Neural progenitor cell (in vitro differentiated cells): ENCODE measurements at places on chromosomes 5 and 9. TPM values are rescaled to one million over a fixed set of nuclear protein-coding genes. Genes with fewer than 3 reads are reported as not detected.

DNA sequence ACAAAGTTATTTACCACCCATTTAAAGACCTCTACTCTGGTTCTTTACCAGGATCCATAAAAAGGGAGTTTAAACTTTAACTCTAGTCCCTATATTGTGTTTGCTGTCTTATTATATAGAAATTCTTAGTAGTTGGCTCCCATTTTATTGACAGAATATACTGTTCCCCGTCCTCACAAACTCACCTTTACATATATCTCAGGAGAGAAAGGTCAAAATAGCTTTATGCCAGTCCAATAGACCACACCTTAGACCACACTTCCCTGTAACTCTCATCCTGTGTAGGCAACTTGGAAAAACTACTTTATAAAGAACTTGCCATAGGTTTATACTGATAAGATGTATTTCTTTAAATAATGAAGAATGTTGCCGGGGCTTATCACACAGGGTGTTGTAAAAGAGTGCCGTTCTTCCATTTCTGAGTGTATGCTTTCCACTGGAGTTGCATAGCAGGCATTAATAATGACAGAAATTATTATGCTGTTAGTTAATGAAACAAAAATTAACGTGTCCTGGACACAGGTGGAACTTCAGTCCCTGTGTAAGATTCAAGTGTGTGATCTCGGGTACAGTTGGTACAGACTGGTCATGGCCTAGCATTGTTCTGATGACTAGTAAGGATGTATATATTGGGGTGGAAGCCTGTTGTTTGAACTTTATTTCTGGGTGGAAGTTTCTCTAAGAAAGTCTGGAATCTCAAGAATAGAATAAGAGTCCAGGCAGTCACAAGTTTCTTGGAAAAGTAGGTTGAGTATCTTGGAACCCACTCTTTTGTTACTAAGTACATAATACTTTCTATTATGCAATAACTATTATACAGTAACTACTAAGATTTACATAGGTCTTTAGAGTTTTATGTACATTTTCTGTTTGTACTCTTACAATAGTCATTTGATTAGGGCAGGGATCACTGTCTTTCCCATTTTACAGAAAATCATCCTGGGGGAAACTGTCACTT, 33.0 kb upstream of the SPINK14 start:
- no peak for DNase-seq

TRIM32 gene
- total RNA-seq, result 16.3 and 18.5 TPM in 2 replicates

DNA sequence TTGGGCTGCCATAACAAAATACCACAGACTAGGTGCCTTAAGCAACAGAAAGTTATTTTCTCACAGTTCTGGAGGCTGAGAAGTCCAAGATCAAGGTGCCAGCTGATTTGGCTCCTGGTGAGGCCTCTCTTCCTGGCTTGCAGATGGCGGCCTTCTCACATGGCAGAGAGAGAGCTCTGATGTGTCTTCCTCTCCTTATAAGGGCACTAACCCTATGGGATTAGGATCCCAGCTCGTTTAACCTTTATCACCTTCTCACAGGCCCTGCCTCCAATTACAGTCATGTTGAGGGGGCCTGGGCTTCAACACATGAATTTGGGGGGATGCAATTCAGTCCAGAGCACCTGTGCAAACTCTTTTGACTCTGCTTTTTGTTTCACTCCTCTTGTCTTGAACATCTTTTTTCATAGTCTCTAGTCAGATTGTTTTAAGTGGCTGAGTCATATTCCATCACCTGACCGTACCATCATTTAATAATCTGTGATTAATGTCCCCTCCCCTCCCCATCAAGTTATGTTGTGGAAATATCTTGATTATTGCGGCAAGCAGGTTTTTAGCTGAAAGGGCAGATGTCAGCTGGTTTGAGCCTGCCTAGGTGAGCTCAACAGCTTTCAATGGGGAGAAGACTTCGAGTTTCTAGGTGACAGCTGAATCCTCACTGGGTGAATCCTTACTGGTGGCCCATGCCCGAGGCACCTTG, 61.8 kb downstream of the NDFIP1 start:
- no peak for DNase-seq

DNA sequence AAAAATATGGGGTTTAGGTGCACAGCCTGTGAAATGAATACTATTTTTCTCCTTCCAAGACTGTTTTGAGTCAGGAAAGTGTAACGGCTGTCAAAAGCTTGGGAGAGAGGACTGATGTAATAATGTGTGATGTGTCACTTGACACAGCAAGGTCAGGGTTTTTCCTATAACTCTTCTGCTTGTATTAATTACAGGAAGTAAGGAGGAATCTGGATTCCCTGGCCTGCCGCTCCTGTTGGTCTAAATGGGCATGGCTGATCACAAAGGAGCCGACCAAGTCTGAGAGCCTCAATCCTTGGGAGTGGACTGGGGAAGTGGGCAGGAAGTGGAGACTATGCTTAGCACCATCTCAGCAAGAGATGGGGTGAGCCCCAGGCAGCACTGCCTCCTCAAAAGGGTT, 16.7 kb upstream of the SLC28A3 start:
- DNase-seq, result no peak

GRCh38 chr9:93028448-93029006, 30.0 kb upstream of the SUSD3 start:
- no peak for DNase-seq

SLC25A25 gene
- 8.5 and 15.7 TPM in 2 replicates for total RNA-seq

DNA sequence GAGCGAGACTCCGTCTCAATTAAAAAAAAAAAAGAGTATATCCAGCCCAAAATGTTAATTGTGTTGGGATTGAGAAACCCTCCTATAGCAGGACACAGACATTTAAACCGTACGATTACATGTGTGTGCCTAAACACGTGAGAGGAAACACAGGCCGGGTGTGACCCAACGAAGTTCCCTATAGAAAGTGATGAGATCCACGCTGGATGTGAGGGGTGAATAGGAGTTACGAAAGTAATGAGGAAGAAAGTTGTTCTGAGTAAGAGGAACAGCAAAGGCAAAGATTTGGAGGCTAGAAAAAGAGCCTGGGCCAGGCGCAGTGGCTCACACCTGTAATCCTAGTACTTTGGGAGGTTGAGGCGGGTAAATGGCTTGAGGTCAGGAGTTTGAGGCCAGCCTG, 13.6 kb downstream of the NAIF1 start:
- no peak for DNase-seq

URM1 gene
- 10.3 and 21.7 TPM in 2 replicates for total RNA-seq

LAMC3 gene
- total RNA-seq, result 0.03 TPM in 1 of 2 replicates, not detected in the other

- no peak for DNase-seq
These were observed 167.9 kb upstream of the PAPPA start for GRCh38 chr9:115985657-115986056.

DNA sequence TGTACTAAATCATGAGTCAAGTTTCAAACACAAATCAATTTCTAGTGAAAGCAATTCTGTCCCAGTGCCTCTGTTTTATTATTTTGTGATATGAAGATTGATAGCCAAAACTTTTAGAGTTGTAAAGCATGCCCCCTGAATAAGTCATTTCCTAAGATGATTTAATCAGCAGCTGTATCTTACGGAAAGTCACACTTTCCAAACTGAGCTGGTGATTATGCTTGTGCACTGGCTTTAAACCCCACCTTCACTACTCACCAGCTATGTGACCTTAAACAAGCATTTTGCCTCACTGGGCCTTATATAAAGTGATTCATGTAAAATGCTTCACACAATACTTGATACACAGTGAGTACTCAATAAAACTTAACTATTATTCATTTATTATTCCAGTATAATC, 78.1 kb downstream of the EDIL3 start:
- DNase-seq, result no peak

- no peak for DNase-seq
These were observed 8.9 kb downstream of the ZBTB34 start for GRCh38 chr9:126869368-126869767.

- no peak for DNase-seq
These were observed 5.3 kb downstream of the NFX1 start for GRCh38 chr9:33295571-33295970.

DOCK8 gene
- total RNA-seq, result 0.54 and 0.93 TPM in 2 replicates

DNA sequence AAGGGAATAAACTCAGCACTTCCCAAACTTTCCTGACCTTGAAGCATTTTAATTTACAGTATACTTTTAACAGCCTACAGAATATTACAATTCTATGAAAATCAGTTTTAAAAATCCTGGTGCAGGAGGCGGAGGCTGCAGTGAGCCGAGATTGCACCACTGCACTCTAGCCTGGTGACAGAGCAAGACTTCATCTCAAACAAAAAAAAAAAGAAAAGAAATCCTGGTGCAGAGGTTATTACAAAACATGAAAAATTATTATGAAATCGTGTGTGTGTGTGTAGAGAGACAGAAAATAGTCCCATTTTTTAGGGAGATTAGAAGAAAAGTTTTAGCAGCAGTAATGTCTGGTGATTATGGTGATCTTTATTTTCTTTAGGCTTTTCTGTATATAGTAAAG, 26.9 kb downstream of the GOLPH3 start:
- no peak for DNase-seq

FAM163B gene
- total RNA-seq, result 0.31 TPM in 1 of 2 replicates, not detected in the other

GRCh38 chr5:174793684-174794328, 69.4 kb downstream of the MSX2 start:
- DNase-seq, result peak; percentile 89

GRCh38 chr5:17907094-17907493, 272.8 kb downstream of the TAF11L14 start:
- no peak for DNase-seq

BTNL3 gene
- 0.34 TPM in 1 of 2 replicates, not detected in the other for total RNA-seq

DNA sequence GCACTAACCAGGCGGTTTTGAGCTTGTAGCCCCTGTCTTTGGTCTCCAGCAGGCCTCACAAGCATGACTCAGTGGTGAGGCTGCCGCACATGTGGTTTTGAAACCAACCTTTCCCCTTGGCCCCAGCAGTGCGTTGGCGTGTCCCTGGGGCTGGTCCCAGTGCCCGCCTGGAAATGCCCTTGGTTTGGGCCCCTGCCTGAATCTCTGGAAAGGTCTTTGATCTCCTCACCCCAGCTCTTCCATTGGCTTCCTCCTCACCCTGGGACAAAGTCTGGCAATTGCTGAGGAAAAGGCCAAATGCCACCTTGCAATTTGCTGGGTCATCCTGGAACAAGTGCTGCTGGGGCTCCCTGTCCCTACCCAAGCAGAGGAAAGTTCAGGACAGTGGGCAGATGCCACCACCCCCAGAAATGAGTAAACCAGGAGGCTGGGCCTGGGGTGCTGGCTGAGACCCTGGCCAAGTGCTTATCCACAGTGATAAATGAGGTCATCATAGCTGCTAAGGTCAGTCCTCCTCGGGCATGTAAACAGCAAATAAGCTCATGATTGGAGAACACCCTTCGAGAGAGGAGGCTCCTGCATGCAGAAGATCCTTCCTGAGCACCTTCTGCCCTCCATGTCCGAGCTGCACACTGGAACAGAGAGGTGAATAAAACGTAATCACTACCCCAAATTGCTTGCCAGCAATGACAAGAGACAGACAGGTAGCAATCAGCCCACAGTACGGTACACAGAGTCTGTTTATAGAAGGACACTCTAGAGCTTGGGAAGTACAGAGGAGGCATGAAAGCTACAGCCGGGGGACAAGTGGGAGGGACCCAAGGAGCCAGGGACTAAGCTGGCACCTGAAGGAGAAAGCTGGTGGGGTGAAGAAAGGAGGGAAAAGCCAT, 98.9 kb upstream of the CPEB4 start:
- no peak for DNase-seq

- no peak for DNase-seq
These were observed 308.0 kb upstream of the DAP start for GRCh38 chr5:11069041-11069440.

FAM13B gene
- total RNA-seq, result 25.4 and 41.7 TPM in 2 replicates

DNA sequence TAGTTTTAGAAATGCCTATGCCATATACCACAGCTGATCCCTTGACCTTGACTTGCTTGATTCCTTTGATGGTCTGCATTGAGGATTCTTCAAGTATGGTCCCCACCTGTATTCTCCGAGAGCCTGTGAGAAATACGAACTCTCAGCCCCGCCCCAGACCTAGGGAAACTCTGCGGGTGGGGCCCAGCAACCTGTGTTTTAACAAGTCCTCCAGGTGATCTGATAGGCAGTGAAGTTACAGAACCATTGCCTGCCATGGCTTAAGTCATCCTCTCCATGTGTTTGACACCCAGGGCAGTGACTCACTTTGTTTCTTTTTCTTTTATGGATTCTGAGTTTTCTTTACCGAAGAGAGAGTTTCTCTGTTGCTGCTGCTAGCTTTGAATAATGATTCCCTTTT, 18.5 kb downstream of the FRMPD1 start:
- DNase-seq, result no peak

DNA sequence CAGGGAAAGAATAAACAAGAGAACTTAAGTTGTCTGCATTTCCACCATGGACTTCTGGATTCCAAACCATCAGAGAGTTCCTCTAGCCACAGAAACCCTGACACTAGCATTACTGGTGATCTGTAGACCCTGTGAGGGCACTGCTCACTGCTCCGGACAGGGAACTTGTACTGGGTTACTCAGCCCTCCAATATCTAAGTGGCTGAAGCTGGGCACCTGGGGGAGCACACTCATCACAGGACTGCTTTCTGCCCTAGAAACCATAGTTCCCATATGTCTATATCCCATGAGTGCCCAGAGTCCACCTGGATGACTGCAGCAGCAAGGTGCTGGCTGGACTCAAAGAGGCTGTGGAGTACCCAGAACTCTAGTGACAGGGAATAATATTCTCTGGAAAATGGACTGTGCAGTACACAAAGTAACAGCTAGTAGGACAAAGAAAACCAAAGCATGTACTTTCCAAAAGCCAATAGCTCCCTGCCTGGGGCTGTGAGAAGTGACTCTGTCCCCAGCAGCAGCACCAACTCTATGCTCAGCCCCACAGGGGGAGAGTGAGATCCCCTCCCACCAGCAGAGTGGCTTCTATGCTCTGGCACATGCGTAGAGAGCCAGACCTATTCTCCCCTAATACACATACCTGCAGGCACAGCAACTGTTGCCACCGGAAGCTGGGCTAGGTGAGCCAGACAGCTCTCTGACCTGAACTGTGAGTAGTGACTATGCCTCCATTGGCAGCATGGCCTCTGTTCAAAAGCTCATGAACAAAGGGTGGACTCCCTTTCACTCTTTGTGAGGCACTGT, 472.9 kb upstream of the FTMT start:
- DNase-seq, result no peak

NMUR2 gene
- total RNA-seq, result 0.07 TPM in 1 of 2 replicates, not detected in the other

- DNase-seq, result no peak
These were observed 60.9 kb upstream of the GLRX start for GRCh38 chr5:95883185-95884016.

GRCh38 chr9:108156270-108156998, 666.9 kb upstream of the KLF4 start:
- DNase-seq, result no peak

SURF4 gene
- total RNA-seq, result 102 and 155 TPM in 2 replicates

DNA sequence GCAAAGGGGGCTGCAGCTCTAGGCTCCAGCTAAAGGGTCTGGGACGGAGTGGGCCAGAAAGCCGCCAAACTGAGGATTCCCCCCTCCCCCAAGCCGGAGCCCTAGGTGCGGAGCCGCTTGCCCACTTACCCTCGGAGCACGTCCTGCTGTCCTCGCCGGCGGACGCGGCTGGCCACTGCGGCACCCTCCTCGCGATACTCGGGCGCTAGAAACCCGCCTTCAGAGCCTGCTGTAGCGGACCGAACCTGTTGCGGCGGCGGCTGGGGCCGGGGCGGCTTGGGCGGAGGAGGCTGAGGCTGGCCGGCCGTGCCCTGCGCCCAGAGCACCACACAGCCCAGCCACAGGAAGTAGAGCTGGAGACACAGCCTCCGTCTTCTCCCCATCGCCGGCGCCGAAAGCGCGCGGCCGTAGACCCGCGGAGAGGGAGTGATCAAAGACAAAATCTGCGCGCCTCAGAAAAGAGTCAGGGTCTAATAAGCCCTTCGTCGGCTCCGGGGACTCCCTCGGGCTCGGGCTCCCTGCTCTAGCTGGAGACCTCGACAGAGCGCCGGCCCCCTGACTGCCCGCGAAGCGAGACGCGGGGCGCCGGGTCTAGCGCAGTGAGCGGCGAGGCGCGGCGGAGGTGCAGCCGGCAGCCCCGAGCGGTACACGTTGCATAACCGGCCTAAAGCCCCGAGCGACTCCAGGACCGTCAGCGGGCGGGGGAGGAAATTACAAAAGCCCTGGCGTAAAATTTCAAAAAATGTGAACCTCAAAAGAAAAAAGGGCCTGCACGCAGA, 635 bp downstream of the FBN2 start:
- peak; percentile 73 for DNase-seq
